ENCODE measurements at places on chromosomes 16 and 17.

DNA sequence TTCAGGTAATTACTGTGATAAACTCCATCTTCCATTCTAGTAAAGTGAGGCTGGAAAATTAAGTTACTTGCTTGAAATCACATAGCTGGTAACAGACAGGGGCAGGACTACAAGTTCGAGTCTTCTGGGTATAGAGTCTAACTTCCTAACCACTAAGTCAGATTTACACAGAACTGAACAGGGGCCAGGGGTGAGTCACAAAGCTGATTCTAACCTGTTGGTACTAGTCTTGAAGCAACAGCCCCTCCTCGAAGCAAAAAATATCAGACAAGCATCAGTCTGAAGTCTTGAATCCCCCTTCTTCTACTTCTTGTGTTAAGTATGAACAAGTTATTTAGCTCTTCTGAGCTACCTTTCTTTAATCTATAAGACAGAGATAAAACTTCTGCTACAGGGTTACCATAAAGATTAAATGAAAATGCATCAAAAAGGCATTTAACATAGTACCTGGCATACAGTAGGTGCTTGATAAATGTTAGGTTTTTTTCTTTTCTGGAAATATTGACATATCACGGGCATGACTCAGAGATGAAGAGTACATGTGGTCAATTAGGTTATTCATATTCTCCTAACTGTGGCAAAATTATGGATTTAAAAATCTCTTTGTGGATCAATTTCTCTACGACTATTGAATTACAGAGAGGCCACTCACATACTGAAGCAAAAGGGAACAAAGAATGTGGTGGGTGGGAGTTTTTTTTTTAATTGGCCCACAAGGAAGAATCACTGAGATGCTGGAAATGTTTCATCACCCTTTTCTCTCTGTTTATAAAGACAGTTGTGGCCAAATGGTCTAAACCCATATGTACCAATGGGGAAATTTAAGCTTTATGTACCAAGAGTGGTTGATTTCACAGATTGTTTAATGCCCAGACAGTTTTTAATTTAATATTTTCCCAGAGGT is 266.9 kb upstream of the DYNLRB2 start:
- peak; percentile 56 for DNase-seq

DNA sequence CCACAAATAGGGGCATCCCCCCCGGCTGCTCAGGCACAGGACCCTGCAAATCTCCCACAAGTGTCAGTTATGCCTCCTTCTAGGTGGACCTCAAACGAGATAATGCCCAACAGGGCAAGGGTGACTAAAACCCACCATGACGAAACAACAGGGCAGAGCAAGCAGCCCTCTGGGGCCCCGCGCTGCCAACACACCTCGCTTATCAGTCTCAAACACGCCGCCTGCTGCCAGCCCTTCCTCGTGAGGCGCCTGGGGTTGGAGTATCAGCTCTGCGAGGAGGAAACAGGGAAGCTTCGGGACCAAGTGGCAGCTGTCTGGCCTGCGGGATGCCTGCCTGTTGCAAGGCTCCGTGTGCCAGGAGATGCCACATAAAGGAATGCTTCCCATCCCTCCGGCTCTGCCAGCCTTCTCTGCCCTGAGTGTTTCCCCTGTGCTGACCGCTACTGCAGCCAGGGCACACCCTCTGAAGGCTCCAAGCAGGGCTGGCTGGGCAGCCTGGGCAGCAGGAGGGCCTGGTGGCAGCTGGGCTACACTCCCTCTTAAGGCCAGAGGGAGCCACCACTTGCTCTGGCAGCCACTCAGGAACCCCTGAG is 2.5 kb downstream of the SMIM5 start:
- no peak for DNase-seq

DNA sequence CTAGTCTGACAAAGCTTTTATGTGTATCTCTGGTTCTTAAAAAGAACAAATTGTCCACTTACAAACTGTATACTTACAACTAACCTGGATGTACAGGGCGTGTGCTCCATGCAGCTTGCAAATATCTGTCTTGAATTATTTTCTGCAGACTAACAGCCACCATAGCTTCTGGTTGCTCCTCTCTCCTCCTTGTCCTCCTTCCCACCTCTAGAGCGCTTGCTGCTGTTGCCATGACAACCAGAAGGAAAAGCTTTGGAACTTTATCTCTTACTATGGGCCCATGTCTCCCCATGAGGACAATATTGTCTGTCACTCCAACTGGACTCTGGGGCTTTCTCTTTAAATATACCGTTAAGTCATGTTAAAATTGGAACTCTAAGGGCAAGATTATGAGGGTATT is 71.5 kb upstream of the DHX40 start:
- no peak for DNase-seq

DNA sequence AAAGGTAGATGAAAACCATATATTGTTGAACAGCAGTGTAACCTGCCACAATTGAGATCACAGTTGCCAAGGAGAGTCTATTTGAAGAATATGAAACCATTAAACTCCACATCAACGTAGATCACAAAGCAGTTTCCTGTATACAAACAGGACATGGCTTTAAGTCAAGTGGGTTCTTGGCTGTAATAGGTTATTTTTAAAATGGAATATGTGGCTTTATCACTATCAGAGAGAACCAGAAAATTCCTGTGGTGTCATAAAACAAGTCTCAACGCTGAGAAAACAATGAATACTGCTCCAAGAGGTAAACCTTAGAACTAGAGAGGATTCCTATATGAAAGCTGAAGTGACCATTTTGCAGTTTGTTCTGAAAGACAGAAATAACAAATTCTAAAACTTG is 999.7 kb downstream of the CDH11 start:
- DNase-seq = no peak

DNA sequence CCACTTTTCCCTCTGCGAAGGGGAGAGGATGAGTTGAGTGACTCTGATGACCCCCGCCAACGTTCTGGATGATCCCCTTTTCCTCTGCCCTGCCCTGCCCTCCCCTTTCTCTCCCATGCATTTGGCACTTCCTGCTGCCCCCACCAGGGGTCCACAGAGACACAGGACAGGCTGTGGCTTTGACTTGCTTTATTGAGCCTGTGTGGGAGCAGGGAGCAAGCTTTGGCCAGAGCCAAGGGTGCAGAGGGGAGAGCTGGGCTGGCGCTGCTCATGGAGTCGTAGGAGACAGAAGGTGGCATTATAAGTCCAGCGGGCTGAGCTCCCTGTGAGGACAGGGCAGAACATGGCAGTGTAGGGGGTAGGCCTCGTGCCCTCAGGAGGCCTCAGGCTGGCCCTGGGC is 1.6 kb downstream of the PPY start:
- no peak for DNase-seq

- DNase-seq = no peak
These were observed 1.5 kb downstream of the HOXB5 start for GRCh38 chr17:48592057-48592514.

GRCh38 chr16:5642011-5642410 is 544.4 kb upstream of the EEF2KMT start:
- DNase-seq = no peak

DNA sequence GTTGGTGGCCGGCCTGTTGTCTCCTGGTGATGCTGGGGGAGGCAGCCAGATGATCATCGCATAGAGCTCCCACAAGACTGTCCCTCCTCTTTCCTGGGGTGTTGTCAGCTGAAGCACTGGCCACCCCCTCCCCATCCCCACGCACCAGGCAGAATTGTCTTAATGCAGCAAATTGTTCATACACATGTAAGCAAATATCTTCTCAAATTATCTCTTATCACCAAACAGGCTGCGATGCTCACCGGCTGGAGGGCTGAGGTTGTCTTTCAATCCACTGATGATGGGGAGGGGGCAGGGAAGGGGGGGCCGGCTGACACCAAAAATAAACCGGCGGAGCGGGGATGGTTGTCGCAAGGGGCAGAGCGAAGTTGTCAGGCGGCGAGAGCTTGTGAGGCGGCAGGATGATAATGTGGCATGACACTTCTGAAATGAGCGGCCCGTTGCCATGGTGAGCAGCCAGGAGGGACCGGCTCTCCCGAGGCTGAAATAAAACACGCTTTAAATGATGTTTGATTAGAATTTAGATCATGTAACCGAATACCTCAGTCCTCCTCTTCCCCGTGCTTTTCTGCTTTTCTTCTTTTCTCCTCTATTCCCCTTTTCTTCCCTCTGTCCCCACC is 59.8 kb downstream of the MRM1 start:
- DNase-seq = no peak

DNA sequence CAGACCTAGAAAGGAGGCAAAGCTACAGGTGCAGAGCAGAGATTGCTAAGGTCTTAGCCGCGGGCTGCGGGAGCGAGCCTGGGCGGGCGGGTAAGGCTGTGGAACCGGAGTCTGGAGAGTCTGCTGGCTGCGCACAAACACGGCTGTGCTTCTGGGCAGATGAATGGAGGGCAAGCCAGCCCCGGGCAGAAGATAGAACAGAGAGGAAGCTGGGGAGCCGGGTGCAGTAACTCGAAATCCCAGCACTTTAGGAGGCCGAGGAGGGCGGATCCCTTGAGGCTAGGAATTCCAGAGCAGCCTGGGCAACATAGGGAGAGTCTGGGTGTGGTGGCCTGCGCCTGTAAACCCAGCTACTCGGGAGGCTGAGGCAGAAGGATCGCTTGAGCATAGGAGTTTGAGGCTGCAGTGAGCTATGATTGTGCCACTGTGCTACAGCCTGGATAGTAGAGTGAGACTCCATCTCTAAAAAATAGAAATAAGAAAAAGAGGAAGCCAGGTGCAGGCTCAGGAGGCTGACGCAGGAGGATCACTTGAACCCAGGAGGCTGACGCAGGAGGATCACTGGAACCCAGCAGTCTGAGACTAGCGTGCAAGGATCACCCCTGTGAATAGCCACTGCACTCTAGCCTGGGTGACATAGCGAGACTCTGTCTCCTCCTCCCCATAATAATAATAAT is 56.3 kb downstream of the PITPNC1 start:
- no peak for DNase-seq

DNA sequence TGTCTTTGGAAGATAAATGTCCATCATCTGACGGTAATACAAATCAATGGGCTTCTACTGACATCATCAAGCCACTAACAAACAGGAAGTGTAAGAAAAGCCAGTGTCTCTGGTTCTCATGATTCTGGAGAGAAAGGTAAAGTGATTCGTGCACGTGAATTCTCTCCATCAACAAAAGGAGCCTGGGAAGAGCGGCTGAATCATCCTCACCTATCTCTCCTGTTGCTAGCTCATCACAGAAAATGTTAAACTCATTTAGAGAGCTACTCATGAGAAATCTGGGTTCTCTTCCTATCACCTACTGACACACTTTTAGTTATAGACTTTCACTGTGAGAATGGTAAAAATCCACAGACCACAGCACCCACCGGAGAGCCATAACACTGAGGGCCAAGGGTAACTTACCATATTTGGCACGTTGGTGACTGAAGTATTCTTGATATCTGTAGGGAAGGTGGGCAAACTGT is 70.3 kb downstream of the CREBBP start:
- no peak for DNase-seq

GRCh38 chr17:20276421-20276820 is 190.9 kb downstream of the LGALS9B start:
- DNase-seq = no peak

- DNase-seq = no peak
These were observed 60.9 kb downstream of the MPRIP start for GRCh38 chr17:17103160-17103559.

DNA sequence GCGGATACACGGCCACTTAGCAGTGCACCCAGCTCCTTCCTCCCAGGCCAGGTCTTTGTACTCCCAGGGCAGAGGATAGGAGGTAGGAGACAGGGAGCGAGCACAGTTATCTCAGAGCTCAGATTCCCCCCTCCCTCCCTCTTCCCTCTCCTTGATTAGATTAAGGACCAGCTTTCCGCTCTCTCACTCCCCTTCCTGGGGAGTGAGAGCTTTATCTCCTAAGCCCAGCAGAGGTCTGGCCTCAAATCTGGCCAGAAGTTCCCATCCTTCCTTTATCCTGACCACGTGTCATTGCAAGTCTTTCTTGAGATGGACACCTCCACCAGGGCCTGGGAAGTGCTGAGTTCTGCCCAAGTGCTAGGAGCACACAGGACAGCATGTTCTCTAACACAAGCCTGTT is 5.1 kb downstream of the ARL4D start:
- no peak for DNase-seq

GRCh38 chr17:70969521-70970034 is 800.2 kb downstream of the KCNJ2 start:
- DNase-seq = no peak

GRCh38 chr16:79165506-79165905 is 435.0 kb downstream of the MAF start:
- no peak for DNase-seq
